ENCODE measurements at places on chromosomes 2 and 18. TPM values are rescaled to one million over a fixed set of nuclear protein-coding genes. Genes with fewer than 3 reads are reported as not detected.

DNA sequence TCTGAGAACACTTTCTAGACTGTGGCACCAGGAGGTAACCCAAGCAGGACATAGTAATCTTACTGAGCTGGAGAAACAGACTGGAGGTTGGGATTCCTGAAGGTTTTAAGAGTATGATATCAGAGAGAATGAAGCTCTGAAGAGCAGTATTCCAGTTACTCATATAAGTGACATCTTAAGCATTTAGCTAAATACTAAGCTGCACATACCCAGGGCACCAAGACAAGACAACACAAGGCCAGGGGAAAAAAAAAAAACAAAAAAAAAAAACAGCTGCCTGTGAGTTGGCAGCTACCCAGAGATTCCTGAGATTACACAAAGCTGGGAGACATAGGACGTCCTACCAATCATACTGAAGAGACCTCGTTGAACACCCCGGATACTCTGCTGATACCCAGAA, 175.8 kb downstream of the SRBD1 start:
- no peak for DNase-seq
- H3K27me3 ChIP-seq: no peaks in the 10 kb centered on the region
- peaks cover 4% of the 10 kb centered on the region for H3K4me1 ChIP-seq
- no peak overlapping the region for H3K27ac ChIP-seq
- H3K36me3 ChIP-seq: no peaks in the 10 kb centered on the region
- no peak overlapping the region for H3K4me3 ChIP-seq

The DLX2 gene
- 0.16 TPM for total RNA-seq

DNA sequence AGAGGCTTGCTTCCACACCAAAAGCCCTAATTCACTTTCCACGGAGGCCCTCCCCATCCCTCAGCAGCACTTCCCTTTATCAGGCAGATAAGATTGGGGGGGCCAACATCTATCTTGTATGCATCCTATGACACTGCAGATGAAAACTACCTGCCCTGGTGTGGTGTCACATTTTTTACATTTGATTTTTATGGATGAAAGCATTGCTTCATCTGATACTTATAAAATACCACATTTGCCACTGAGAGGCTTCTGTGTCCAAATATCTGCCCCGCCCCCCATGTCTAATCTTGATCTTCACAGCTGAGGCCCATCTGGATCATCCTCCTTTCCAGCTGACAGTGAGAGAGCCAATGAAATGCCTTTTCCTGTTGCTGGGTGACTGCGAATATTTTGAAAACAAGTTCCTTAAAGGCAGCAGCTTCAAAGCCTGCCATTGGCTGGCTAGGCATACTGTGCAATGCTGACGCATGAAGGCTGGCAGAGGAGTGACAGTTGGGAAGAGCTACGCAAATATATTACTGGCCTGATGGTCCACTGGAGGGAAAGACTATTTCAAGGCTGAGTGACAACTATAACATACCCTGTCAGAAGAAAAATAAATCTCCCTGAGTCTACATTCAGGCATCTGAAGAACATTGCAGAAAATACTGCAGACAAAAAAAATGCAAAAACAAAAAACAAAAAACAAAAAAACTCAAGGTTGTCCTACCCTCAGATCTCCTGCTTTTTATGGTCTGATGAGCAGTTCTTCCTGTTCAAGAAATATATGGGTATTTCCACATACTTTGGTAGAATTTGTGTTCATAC, 318.7 kb downstream of the PDE11A start:
- H3K4me1 ChIP-seq: no peaks in the 10 kb centered on the region
- H3K4me3 ChIP-seq: no peak overlapping the region
- H3K27ac ChIP-seq: no peak overlapping the region

The REL gene
- total RNA-seq: 47.6 TPM
